ENCODE measurements at places on chromosomes 6 and 20.

DNA sequence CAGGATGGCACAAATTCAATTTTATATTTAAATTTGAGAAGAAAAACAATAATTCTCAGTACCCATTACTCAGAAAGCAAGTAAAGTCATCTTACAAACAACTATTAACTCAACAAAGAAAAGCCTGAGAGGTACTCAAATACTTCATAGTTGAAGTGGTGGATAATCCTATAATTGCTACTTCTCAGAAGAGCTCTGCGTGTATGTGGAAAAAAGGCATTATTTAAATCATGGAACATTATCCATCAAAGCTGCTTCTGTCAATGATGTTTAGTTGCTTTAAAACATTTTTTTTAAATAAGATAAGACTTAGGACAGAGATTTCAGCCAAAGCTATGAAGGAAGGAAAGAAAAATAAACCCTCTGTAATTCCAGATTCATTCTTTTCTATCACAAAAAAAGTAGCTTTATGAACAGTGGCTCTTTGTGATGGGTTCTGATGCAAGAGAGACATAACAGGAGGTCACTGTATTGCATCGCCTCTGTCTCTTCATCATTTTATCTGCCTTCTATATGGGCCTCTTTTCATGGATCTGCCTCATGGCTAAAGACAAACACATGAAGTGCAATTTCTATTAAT lies 367.9 kb upstream of the SLC35B3 start:
- DNase-seq = no peak

DNA sequence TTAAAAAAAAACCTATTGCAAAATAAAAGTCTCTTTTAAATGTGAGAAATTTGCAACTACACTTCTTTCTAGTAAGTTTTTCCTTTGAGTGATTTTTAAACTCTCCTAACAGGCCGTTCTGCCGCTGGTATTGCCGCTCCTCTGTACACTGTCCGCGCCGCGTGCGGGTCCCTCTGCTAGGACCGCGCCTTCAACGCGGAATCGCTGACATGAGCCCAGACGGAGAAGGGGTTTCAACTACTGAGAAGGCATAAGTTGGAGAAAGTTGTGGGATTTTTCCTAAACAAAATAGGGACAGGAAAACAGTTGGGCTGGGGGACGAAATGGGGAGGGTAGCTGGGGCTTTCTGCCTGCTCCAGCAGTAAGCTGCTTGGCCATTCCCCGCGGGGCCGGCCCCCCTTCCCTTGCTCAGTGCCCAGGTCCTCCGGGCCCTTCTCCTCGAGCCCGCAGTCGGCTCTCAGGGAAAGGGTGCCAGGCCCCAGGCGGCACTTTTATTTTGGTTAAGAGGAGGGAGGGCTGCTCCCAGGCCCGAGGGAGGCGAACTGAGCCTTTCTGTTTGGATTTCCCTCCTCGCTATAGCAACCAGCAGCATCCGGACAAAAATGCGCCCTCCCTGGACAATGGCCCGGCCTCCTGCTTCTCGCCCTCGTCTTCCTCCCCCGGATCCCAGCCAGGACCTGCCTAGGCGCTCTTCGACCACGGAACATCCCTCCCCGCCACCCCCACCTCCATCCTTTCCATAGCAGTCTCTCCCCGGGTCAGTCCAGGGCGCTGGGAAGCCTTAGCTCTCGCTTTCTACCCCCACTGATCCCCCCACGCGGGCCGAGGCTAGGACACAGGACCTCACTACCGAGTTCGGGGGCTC lies 6.8 kb upstream of the POU3F2 start:
- DNase-seq = no peak

DNA sequence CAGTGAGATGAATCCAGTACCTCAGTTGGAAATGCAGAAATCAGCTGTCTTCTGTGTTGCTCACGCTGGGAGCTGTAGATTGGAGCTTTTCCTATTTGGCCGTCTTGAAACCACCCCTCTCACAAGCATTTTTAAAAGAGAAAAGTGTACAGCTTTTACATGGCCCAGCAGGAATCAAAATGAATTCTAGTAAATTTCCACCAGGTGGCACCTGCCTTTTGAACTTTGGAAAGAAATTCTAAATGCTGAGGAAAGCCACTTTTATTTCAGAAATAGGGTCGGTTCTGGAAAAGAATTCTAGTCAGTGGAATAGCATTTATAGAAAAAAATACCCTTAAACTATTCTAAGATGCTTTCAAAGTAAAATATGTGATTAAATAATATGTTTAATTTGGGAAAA lies 647.8 kb downstream of the CD109 start:
- DNase-seq = no peak

- no peak for DNase-seq
Observed at GRCh38 chr20:21289651-21290050, 13.5 kb upstream of the XRN2 start.

DNA sequence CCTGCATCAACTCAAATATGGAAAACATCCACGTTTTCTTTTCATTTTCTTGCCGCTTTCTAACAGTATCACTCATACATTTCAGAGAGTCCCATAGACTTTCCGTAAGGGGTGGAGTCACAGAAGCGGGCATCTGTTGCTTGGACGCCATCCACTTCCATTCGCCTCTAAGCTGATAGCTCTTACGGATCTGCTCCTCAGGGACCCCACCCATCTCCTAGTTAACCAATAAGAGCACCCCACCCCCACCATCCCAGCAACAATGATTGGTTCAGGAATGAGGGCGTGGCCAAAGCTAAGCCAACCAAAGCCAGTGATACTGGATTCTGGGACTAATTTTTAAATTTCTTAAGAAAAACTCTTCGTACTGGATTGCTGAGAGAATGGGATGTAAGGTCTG lies 42.4 kb downstream of the SLC2A10 start:
- DNase-seq = no peak

- DNase-seq = no peak
Observed at GRCh38 chr20:33465481-33466302, 22.1 kb upstream of the SNTA1 start.

DNA sequence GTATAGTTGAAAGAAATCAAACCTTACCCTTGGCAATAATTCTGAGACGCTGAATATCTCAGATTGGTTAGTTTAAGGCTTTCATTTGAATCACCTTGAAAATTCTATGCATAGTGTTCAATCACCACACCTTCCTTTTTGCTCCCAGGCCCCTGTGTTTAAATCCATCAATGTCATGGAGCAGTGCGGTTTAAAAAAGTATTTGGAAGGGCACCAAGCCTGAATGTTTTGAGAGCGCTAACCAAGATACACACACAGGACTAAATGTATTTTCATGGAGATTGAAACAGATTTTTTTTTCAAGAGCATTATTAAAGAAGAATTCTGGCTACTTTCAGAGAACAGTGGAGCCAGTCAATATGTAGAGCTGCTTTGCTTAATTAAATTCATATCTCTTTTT lies 195.7 kb downstream of the CENPW start:
- DNase-seq = no peak

- DNase-seq = no peak
Observed at GRCh38 chr20:62685781-62686555, 22.7 kb upstream of the NTSR1 start.

DNA sequence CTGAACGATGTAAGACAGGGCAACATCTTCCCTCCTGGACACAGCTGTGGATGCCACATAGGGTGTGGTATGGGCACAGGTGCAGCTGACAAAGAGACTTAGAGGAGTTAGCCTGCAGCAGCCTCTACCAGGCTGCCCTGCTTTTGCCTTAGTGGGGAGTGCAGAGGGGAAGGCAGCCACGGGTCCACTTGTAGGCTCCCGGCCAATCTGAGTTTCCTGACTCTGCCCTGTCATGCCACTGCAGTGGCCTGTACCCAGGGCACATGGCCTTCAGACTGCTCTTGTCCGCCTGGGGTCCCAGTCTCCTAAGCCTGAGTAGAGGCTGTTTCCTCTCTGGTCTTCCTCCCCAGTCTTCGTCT lies 17.1 kb upstream of the CST9L start:
- DNase-seq = no peak

DNA sequence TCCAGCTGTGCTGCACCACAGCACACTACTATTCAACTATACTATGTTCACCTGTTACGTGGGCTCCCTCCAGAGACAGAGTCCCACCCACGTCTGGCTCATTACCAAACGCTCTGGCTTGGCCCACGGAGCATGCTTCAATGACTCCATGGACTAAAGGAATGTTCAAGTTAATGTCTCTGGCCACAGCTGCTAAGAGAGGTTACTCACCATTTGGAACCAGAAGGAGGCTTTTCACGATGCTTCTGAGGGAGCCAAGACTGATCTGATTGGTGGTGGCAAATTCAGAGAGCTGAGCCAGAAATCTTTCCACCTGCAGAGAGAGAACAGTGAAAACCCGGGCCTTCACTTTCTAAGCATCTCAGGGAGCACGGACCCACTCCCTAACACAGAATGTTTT lies 15.6 kb downstream of the COMMD7 start:
- DNase-seq = no peak

DNA sequence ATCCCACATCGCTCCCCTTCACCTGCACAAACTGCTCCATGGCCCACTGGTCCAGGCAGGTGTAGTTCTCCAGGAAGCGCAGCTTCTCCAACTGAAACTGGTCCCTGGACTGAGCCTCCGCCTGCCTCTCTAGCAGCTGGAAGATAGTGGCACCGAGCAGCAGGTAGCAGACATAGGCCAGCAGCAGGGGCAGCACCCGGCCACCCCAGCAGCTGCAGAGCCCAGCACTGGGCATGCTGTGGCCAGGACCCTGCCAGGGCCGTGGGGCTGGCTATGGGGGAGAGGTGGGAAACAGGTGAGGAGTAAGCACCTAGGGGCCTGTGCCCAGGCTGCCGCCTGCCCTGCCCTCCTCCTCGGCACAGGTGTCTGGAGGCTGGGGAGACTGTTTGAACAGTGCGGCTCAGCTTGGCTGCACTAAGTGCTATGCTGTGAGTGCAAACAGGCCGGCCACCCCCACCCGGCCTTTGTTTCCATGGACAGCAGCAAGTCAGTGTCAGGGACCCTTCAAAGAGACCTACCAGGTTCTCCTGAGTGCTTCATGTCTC lies at the start of gene KCNK16:
KCNK16 (minus strand) TSS at position 397 of the 545 bp plus-strand sequence; CDS start at position 235, 162 bp downstream.
- DNase-seq = no peak

DNA sequence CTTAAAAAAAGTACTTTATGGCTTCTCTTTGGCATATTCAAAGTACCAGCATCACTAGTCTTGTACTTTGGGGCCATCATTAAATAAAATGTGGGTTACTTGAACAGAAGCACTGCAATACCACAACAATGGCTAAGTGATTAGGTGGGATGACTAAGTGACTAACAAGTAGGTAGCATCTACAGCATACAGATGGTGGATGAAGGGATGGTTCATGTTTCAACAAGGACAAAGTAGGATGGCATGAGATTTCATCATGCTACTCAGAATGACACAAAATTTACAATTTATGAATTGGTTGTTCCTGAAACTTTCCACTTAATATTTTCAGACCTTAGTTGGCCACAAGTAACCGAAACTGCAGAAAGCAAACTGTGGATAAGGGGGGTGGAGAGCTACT lies 7.7 kb downstream of the MPC1 start:
- no peak for DNase-seq

DNA sequence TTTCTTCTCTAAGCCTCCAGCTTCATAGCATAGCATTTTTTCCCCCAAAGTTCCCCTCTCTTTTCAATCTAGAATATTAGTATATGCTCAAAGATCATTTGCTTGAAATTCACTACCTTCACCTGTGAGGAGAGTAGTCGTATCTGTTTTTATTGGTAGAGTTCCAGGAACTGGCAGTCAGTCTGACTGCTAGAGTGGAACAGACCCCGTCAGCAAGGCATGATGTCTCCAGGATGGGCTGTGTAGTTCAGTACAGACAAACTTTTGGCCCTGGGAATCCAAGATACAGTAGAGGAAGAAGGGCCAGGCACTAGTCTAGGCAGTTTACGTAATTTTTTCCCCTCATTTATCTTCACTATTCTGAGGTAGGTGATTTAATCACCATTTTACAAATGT lies 29.1 kb downstream of the RALY start:
- no peak for DNase-seq

- no peak for DNase-seq
Observed at GRCh38 chr6:113879186-113880096, 22.3 kb downstream of the MARCKS start.

DNA sequence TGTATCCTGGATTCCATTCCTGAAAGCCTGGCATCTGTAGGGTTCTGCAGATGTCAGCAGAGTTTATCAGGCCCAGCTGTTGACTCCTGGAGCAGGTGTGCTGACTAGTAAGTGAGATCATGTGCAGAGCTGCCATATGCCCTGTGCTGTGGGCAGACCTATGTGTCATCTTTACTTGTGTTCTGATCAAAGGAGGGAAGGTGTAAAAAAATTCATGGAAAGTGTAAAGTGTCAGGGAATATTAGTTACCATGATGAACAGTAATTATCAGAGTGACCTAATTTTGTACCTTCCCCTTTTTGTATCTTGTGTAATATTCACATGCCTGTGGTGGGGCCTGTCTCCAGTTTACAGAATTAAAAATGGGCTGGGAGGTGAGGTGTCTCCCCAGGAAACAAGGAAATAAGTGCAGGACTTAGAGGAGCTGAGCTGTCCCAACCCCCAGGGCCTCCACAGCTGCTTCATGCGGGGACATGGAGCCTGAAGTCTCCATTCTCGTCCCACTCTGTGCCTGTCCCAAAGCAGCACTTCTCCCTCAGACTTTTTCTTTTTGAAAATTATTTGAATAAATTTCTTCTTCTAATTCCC lies 148.2 kb upstream of the GGTLC1 start:
- no peak for DNase-seq

- DNase-seq = no peak
Observed at GRCh38 chr6:137728386-137729349, 138.4 kb upstream of the TNFAIP3 start.

GRCh38 chr6:142235272-142235671 lies 66.5 kb upstream of the ADGRG6 start:
- no peak for DNase-seq

DNA sequence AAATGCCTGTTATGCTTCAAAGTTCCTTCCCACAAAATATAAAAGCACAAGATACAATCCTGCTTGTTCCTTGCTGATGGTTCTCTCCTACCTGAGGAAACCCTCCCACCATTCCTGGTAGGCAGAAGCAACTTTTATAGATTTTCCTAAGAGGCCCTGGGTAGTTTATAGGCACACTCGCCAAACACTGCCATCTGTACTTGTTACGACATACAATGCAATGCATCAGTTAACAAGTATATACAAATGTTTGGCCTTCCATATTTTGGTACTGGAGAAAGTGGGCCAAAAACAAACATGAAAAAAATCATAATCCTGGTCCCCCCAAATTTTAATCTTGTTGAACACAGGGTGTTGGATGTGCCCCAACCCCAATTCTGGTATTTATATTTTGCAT lies 16.6 kb downstream of the MCM9 start:
- no peak for DNase-seq

GRCh38 chr20:9417665-9418064 lies 96.7 kb upstream of the LAMP5 start:
- DNase-seq = no peak

DNA sequence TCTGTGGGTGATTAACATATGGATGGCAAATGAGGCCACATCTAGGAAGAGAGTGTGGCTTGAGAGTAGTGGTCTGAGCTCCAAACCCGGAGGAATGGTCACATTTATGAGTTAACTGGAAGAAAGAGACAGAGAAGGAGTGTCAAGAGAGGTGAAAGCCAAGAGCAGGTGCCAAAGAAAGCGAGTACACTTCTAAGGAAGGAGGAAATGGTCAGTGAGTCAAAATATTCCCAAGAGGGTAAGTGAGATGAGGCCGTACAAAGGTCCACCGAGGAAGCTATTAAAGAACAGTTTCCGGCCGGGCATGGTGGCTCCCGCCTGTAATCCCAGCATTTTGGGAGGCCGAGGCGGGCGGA lies 104.5 kb upstream of the RNF24 start:
- DNase-seq = no peak

All from esophagus squamous epithelium (tissue), 5 donors.